ENCODE measurements at places on chromosomes 7 and 10.

DNA sequence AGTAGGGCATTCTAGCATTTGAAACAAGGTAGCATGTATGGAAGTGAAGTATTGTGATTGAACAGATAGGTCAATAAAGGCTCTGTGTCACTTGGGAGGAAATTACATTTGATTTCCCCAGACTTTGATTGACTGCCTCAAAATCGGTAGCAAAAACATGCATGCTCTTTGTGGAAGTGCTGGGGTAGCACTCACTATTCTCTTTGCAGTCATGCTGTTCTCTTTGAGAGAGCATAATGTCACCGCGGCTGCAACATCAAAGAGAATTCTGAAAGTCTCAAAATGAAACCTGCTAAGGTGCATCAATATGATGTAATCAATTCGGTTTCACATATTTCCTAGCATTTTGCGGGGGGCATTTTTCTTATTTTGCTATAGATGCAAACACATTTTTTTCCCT is 64.2 kb downstream of the ARMC3 start:
- peak; percentile 60 for DNase-seq

GRCh38 chr7:127652333-127653248 is 597 bp downstream of the SND1 start:
- no peak for DNase-seq

DNA sequence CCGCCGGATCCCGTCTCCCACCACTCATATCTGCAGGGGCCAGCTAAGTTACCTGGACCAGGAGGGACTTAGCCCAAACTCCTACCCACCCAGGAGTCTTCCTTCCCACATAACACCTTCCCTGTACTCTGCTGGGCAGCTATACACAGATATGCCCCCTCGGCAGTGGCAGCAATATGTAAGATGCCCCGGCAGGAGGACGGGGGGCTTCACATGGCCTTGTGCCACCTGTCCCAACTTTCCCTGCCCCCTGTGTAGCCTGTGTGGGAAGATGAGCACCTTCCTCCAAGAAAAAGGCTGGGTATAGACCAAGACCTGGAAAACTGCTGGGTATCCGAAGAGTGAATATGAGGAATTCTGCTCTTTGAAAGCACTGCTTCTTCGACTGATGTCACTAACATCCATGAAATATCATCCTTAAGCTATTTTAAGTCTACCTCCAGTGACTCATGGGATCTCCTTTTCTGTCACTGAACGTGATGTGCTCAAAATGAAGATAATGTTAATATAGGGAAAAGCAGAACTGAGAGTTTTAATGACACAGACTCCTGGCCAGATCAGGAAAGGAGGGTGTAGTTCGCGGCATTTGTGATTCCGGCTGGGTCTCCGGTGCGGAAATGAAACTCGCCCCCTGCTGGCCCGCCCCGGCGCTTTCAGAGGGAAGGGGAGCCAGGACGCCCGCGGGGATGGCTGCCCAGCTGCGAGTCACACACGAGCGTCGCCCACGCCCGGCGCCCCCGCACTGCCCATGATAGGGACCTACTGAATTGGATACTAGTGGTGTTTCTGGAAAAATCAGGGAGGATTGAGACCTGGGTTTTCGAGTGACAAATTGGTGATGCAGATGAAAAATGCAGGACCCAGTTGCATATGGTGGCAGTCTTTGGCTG is 256.9 kb upstream of the NFE2L3 start:
- DNase-seq, result peak; percentile 59

DNA sequence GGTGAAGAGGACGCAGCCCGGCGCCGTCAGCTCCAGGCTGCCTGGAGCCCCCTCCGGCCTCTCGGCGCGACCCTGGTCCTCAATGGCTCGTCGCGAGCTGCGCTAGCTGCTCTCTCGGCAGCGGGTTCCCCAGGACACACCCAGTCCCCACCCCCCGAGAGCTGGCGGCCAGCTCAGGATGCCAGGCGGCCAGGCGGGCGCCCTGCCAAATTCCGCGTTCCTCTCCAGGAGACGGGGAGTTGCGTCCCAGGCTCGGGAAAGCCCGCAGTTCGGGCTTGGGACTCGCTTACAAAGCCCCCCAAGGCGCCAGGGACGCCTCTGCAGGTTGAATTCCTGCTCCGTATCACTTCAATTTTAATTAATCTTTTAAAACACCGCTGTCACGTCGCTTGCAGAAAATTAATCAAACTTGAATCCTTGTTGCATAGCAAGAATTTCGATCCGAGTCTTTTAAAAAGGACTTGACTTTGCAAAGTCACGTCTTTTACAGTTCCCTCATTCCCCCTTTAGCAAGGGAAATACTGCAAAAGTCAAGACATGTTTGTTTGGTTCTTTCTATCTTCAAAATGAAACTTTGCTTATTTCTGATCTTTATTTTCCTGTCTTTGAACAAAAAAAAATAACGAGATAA is 28.2 kb downstream of the SKIDA1 start:
- DNase-seq, result no peak

DNA sequence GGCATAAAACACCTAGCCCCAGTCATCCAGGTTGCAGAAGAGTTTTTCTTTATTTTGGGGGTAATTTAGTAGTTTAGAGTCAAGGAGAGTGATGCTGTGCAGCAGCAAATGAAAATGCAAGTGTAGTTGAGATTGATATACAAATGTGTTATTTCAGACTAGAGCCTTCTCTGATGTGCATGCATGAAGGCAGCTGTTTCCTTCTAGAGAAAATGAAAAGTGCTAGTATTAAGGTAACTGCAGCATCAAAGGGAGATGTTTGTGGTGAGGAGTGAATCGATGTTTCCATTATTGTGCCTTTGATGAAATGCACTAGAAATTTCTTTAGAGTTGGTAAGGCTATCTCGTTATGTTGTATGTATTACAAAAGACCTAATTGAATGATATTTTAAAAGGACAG is 339.3 kb downstream of the SORCS3 start:
- DNase-seq, result no peak

GRCh38 chr10:129334266-129334665 is 132.8 kb upstream of the MGMT start:
- DNase-seq, result no peak

GRCh38 chr7:44377134-44377463 is 51.7 kb upstream of the CAMK2B start:
- DNase-seq, result no peak

DNA sequence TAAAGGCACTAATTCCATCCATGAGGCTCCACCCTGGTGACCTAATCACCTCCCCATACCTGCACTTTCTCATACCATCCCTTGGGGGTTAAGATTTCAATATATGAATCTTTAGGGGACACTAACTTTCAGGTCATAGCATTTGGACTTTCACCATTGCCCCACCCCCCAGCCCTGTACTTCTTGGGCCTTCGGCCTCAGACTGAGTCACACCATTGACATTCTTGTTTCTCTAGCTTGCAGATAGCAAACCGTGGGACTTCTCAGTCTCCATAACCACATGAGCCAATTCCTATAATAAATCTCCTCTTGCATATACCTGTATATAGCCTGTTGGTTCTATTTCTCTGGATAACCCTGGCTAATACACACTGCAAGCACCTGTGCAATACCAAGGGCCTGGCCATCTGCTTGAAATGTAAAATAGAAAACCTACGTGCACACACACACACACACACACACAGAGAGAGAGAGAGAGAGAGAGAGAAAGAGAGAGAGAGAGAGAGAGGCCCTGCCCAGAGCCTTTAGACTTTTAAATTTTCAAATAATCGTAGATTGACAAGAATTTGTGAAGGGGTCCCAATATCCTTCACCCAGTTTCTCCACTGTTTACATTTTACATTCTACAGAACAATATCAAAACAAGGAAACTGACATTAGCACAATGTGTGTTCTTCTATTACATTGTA is 25.3 kb downstream of the ANXA8 start:
- DNase-seq, result no peak

DNA sequence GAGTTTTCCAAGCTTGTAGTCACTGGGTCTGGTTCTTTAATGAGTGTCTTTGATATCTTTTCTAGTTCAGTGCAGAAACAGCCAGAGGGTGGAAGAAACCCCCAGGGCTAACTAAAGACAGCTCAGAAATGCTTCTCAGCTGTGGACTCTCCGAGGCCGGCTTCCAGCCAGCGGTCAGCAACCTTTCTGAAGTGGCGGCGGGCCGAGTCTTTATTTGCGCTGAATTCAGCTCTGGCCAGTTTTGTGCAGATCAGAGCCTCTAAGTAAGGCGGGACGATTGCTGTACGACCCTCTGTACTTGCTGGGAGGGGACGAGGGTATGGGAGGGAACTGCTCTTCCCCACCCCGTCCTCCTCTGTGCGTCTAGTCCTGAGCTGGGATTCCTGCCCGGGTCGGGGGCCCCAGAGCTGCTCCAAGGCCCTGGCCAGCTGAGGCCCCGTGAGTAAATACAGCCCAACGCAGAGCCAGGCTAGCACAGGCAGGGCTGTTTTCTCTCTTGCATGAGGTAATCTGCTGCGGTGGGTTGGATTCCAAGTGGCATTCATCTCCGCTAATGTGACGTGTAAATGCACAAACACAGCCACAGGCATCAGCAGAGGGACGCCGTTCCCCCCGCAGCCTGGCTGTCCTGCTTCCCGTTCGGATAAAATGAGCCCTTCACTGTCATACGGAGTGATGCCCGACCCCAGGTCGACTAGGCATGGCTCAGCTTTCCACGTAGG is 159.8 kb downstream of the PIP4K2A start:
- no peak for DNase-seq

GRCh38 chr7:150313367-150313809 is 9.8 kb upstream of the LRRC61 start:
- DNase-seq, result no peak

DNA sequence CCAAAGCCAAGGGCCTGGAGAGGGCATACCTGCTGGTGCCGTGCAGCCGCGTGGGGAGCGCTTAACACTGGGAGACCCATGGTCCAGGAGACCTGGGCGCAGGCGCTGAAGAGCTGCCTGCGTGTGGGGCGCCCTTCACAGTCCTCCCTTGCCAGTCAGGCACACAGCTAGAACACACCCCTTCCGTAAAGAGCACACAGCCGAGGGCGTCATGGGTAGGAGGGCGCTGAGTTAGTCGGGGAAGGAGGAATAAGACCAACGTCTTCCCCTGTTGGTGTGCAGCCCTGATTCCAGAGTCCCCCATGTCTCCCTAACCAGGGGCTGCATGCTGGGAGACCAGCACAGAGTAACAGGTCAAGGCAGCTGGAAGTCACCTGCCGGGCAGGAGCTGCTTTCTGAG is 273.9 kb downstream of the USP6NL start:
- DNase-seq, result no peak

DNA sequence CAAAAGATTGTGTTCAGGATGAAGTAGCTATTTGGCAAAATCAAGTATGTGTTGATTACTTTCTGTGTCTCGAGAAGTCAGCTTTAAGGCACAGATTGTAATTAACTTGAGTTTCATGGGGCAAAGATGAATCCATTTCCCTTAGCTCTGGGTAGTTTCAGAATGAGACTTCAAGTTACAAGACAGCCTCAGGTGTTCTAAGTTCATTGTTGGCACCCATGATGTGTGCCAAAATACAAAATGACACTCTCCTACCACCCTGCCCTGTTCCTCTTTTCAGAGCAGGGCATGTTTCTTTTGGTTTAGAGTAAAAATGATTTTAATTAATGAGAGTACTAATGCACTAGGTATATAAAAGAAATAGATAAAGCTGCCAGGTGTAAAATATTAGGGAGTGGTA is 797.6 kb upstream of the POT1 start:
- DNase-seq, result no peak

- DNase-seq, result no peak
Observed at GRCh38 chr7:41029072-41029499, 673.8 kb downstream of the INHBA start.

DNA sequence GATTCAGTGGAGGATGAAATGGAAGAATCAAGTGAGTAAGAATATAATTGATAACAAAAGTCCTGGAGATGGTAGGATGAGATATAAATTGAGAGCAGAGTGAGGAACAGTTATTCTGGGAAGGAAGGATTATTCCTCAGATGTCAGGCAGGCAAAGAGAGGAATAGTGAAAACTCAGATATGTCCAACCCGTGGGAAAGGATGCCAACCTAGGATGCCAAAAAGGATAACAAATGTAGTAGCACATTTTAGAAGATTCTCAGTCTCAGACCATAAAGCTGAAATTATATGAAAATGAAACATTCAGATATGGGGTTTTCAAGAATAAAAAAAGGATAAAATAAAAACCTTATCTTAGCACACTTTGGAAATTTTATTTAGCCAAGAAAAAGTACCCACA is 131.1 kb downstream of the SEMA3C start:
- no peak for DNase-seq

- no peak for DNase-seq
Observed at GRCh38 chr7:87926581-87927461, 7.2 kb upstream of the ADAM22 start.

GRCh38 chr7:144057954-144058353 is 9.2 kb downstream of the OR2A5 start:
- DNase-seq, result no peak

- DNase-seq, result no peak
Observed at GRCh38 chr7:8762803-8763202, 329.4 kb downstream of the NXPH1 start.

DNA sequence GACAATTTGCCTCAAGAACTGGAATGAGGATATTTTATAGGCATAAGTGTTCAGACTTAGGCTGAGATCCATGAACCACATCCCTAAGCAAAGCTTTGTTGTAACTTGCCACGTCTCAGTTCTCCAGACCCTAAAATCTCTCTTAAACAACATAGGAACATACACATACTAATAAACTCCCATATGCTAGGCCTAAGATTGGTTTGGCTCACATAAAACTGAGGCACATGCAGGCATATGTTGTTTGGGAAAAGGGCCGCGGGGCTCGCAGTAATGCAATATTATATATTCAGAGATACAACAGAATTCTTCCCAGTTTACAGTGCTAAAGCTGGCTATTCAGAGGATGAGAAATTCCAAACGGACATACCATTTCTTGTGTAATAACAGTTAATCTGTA is 61.0 kb downstream of the DOCK4 start:
- no peak for DNase-seq
